ENCODE measurements at places on chromosomes 4 and X.

- no peaks in the 10 kb centered on the region for H3K4me1 ChIP-seq
- H3K27ac ChIP-seq, result no peak overlapping the region
- no peaks in the 10 kb centered on the region for H3K36me3 ChIP-seq
- no peak for DNase-seq
- no peak overlapping the region for H3K4me3 ChIP-seq
- no peaks in the 10 kb centered on the region for H3K27me3 ChIP-seq
These were observed 31.2 kb downstream of the MSX1 start for GRCh38 chr4:4890574-4891255.

DNA sequence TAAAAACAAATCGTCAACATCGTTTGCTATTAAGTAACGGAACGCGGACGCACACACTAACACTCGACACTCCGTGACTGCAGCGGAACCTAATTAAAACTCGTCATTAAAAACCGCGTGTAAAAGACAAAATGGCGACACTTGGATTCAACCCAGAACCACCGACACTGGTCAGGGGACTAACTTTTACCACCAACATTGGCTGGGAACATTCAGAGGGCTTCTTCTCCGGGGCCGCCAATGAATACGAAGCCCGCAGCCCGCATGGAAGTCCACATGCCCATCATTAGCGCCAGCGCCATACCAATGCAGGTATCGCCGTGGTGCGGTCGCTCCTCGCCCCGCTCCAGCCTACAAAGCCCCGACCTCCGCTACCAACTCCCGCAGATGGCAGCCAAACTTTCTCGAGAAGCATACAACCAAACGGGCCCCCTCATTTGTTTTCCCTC is 498 bp downstream of the RBMX start:
- no peaks in the 10 kb centered on the region for H3K4me1 ChIP-seq
- no peaks in the 10 kb centered on the region for H3K27me3 ChIP-seq
- H3K27ac ChIP-seq, result peak overlapping the region; percentile 51

GRCh38 chrX:51802917-51803688 is 59.9 kb downstream of the GSPT2 start:
- peak overlapping the region; percentile 90 for H3K4me3 ChIP-seq
- no peaks in the 10 kb centered on the region for H3K27me3 ChIP-seq
- DNase-seq, result peak; percentile 81
- H3K36me3 ChIP-seq, result peaks cover 20% of the 10 kb centered on the region
- H3K4me1 ChIP-seq, result peaks cover 4% of the 10 kb centered on the region

GRCh38 chr4:78613522-78614321 is 62.2 kb downstream of the ANXA3 start:
- H3K4me1 ChIP-seq, result no peaks in the 10 kb centered on the region
- no peak overlapping the region for H3K27ac ChIP-seq
- DNase-seq, result no peak
- no peaks in the 10 kb centered on the region for H3K36me3 ChIP-seq
- H3K4me3 ChIP-seq, result no peak overlapping the region
- H3K27me3 ChIP-seq, result no peaks in the 10 kb centered on the region

DNA sequence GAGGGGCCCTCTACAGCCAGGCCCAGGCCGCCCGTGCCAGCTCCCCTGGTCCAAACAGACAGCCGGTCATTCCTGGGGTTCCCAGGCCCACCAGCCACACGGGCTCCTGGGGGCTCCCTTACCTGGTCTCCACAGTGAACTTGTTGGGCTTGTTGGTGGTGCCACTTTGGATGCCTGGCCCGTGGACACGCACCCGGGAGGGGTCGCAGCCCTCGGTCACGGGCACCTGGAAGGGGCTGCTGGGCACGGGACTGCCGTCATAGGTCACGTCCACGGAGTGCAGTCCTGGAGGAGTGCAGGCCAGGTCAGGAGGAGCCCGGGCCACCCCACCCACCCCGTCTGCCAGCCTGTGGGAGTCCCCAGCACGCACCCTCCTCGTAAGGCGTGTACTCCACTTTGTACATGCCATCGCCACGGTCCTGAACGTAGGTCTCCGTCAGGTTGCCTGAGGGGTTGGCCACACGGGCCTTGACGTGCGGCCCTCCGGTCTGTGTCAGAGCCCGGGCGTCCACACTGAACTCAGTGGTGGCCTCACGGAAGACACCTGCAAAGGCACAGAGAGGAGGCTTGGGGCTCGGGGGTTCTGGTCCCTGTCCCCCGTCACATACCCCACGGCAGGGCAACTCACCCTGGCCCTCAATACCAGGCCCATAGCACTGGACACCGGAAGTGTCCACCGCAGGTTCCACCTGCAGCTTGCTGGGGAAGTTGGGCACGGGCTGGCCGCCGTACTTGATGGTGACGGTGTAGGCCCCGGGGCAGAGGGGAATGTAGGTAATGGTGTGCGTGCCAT is 14.9 kb downstream of the FLNA start:
- H3K4me3 ChIP-seq, result no peak overlapping the region
- H3K4me1 ChIP-seq, result no peaks in the 10 kb centered on the region
- no peak for DNase-seq
- peaks cover 33% of the 10 kb centered on the region for H3K36me3 ChIP-seq
- no peak overlapping the region for H3K27ac ChIP-seq
